ENCODE measurements at places on chromosomes 4 and X.

DNA sequence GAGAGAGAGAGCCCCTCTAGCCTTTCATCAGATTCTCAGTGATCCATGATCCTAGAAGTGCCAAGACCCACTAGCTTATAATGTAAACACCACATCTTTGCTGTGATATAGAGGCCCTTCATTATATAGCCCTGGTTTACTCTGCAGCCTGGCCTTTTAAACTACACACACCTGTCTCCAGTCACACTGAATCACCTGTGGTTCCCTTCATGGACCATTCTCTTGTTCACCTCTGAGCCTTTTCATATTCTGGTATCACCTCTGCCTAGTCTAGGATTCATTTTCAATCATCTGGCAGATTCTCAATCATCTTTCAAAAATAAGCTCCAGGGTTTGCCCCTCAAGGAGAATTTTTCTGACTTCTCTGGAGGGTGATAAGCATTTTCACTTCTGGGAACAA, 50.0 kb upstream of the CD40LG start:
- no peak for DNase-seq

GRCh38 chr4:134812611-134813010, 611.0 kb upstream of the PABPC4L start:
- no peak for DNase-seq

DNA sequence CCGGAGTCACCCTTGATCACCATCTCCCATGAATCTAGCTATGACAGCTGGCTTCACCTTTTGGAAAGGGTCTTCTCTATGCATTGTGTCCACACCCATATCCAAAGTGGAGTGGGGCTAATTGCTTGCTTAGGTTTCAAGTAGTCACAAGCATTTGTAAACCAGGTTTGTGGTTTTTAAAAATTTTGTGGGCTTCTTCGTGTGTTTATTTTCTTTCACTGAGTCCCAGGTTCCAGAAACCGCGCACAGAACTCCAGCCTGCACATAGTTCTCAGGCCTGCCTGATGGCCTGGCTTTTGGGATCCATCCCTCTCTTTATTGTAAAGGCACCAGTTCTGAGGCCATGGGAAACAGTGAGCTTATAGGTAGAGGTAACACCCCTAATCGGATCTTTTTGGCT, 70.2 kb upstream of the TLR3 start:
- no peak for DNase-seq

DNA sequence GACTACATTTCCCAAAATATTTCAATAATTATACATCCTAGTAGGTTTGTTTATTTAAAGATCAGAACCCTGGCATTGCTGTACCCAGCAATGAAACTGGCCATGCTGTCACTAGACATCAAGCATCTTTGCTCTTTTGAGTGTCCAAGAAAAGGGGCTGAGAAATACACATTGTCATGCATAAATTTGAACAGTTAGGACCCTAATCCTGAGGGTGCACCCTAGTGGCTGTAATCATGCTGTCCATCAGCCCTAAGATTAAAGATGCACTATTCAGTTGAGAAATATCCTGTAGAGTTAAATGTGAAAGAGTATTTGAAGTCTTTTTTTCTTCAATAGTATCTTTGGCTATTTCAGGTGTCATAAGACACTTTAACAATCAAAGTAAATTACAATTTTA, 108.8 kb downstream of the NFKB1 start:
- no peak for DNase-seq

DNA sequence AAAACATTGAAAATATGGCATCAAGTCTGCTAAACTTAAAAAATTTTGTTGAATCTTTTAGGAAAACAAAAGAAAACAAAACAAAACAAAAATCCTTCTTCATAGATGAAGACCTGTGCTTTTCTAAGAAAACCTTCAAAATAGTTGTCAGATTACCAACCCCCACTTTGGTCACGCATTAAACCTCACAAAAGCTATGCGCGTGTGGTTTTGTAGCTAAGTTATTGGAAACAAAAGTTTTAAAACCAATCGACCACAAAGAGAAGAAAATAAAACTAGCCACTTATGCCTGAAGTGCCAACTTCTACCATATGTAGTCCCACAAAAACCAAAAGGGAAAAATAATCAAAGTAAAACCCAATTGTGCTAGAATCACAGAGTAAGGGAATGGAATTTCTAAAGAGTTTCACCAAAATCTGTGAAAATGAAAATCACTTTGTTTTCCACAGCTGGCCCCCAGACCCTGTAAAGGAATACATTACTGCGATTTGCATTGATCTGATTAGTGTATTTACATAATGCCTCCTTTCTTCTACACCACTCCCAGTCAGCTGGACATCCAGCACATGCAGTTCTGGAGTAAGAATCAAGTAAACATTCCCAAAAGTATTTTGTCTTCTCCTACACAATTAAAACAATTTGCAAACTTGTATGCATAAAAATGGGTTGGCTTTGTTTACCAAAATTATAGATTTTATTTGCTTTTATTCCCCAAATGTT, 330.1 kb upstream of the DKK2 start:
- no peak for DNase-seq

DNA sequence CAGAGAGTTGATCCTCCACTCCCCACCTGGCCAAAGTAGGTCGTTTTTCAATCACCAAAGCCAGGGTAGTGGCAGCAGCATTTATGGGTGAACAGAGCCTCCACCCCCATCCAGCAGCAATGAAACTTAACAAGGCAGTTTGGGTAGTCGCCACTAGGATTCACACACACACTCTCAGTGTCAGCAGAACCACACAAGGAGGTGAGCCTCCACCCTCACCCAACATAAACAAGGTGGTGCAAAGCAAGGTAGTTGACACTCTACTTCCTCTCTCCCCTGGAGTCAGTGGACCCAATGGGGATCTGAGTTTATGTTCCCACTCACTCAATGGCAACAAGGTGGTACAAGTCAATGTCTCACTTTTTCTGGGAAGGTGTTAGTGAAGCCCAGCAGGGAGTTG, 50.4 kb upstream of the CCDC149 start:
- no peak for DNase-seq

DNA sequence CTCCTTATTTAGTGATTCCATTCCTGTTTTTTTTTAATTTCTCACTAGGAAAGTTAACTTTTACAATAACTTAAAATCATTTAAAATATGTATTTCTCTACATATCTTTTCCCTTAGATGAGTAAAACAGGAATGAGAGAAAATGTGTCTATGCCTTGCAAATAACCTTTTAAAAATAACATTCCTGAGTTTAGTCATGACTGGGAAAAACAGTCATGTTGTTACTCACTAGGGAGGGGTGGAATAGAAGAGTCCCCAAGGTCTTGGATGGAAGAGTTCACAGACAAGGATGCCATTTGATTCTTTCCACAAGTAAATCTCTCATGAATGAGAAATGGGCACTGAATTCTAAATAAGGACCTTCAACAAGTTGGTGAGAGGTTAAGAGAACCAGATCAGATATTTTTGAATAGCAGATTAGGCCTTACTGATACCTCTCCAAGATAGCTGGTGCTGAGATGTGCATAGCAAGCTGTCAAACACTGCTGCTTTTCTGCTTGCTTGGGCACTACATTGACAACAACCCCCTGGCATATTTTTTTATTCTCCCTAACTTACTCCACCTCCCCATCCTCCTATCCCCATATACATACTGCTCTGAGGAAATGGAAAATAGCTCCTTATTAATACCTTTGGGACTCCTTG, 25.1 kb downstream of the UGDH start:
- DNase-seq, result no peak

DNA sequence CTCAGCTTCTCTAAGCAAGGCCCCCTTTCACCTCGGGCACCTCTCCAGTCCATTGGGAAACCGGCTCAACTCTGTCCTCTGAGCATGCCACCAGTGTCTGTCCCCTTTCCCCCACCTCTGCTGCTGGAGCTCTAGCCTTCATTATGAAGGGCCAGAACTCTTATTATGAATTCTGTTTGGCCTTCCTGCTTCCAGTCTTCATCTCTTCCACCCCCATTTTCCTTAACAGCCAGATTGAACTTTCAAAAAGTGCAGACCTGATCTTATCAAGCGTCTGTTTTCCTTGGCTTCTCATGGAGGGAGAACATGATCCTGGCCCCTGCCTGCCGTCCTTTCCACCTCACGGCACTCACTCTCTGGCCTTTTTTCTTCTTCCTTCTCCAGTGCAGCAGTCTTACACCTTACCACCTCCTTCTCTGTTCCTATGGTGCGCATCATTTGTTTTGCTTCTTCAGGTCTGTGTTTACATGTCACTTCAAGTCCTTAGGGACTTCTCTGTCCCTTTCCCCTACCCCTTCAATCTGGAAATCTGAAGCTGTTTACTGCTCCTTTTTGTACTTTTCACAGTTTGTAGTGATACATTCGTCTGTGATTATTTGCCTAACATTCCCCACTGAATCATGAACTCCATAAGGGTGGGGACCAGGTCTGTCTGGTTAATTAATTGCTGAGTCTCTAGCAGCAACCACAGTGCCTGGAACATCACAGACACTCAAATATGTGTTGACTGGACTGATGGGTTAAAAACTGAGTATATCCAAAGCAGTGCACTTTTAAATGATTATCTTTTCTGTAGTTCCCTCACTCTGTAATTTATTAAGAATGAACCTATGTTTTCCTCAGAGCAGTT, 55.8 kb downstream of the FNIP2 start:
- DNase-seq, result no peak

GRCh38 chr4:56641494-56642051, 39.5 kb downstream of the HOPX start:
- no peak for DNase-seq

DNA sequence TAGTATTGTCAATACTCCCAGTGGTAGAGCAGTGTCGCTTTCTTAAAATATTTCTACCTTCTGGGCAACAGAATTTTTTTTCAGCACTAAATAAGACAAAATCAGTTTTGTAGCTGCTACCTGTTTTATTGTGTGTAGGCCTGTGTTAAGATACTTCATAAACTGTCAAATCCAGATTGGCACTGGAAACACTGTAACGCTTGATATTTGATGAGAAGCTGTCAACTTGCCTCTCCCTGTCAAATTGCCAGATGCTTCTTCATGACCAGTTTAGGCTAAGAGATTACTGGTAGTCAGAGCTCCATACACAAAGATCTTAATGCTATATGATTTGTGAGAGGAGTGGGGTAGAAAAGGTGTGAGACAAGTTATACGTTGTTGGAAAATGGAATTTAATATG, 17.3 kb downstream of the TRAM1L1 start:
- DNase-seq, result no peak

- DNase-seq, result no peak
Observed at GRCh38 chrX:135009057-135009610, 13.2 kb downstream of the RTL8B start.

GRCh38 chrX:129310000-129310399, 213.3 kb downstream of the SMARCA1 start:
- DNase-seq, result no peak

DNA sequence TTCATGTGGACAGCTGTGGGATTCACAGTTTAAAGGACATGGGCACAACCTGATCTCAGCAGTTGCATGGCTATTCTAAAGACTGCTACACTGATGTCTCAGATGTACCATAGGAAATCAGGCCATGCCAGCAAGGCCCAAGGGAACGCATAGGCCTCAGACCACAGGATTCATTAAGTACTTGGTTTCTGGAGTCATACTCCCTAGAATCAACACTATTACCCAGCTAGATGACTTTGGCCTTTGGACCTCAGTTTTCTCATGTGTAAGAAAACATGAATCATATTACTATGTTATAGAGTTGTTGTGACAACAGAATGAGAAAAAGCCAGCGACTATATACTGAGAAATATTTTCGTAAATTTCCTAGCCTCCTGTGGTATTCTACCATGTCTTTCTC, 67.9 kb downstream of the NHS start:
- no peak for DNase-seq

DNA sequence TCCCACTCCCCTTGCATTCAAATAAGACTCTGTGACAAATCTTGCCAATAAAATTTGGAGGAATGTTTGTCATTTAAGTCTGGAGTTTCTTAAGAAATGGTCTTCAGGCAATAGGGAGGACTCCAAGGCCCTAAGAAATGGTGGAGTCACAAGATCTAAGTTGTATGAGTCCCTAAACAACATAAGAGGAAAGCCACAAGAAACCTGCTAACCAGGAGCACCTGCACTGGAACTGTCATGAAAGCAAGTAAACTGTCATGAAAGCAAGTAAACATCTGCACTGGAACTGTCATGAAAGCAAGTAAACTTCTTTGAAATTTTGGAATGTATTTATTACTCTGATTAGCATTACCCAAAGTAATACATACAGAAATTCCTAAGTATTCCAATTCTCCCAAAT, 3.5 kb downstream of the CNOT6L start:
- DNase-seq, result no peak

DNA sequence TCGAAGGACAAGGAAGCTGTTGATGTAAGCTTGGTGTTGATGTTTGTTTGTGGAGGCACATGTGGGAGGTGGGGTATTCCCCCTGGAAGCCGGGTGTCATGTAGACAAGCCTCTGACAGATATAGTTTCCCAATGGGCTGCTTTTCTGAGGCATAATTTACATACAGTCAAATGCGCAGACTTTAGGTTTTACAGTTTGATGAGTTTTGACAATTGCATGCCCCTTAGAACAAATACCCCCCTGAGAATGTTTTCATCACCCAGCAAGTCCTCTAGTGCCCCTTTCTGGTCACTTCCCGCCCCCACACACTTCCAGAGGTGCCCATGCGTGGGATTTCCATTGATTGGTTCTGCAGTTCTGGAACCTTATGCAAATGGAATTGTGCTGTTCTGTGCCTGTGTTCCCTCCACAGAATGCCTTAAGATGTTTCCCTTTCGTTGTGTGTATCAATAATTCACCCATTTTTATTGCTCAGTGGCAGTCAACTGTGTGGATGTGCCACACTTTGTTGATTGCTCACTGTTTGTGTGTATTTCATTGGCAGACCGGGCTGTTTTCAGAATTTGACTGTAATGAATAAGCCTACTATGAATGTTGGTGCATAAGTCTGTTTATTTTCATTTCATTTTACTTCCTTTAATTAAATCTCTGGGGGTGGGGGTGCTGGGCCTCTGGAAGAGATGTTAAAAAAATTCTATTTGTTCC, 8.5 kb downstream of the EVC start:
- DNase-seq, result no peak

GRCh38 chr4:56909086-56909894, 1.6 kb downstream of the REST start:
- DNase-seq, result no peak

GRCh38 chr4:43296946-43297528, 404.5 kb downstream of the GRXCR1 start:
- DNase-seq, result no peak

DNA sequence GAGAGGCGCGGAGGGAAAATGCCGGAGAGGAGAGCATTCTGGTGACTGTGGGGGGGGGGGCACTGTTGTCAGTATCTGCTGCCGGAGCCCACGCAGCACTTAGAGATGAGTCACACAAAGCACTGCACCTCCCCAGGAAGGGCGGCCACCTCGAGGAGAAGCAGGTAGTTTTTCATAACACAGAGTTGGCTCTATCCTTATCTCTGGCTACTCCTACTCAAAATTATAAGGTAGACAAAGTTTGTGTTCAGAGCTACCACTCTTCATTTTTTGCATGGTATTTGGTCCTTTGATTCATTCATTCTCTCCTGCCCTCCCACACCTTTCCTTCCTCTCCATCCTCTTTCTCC, 76.2 kb upstream of the SCOC start:
- no peak for DNase-seq

DNA sequence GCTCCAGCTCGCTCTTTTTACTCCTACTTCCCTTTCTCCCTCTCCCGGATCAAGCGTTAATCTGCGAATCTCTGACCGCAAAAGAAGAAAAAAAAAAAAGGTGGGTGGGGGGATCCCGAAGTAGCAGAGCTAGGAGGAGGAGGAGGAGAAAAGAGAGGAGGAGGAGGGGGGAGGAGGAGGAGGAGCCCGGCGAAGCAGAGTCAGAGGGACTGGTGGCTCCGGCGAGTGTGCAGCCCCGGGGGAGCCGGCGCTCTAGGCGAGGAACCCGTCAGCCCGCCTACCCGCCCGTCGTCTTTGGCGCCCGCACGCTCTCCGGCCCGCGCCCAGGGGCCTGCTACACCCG, at the start of gene NHSL2:
Gene NHSL2 (plus strand): TSS at position 203 of the 343 bp plus-strand sequence.
- no peak for DNase-seq

- no peak for DNase-seq
Observed at GRCh38 chrX:136755411-136755810, 25.3 kb downstream of the ARHGEF6 start.
